ENCODE measurements at places on chromosomes 1 and 21. TPM values are rescaled to one million over a fixed set of nuclear protein-coding genes. Genes with fewer than 3 reads are reported as not detected.

The MPZ gene
- total RNA-seq: 0.35 TPM

- DNase-seq: no peak
Observed at GRCh38 chr1:55120538-55120937, 81.2 kb downstream of the PCSK9 start.

DNA sequence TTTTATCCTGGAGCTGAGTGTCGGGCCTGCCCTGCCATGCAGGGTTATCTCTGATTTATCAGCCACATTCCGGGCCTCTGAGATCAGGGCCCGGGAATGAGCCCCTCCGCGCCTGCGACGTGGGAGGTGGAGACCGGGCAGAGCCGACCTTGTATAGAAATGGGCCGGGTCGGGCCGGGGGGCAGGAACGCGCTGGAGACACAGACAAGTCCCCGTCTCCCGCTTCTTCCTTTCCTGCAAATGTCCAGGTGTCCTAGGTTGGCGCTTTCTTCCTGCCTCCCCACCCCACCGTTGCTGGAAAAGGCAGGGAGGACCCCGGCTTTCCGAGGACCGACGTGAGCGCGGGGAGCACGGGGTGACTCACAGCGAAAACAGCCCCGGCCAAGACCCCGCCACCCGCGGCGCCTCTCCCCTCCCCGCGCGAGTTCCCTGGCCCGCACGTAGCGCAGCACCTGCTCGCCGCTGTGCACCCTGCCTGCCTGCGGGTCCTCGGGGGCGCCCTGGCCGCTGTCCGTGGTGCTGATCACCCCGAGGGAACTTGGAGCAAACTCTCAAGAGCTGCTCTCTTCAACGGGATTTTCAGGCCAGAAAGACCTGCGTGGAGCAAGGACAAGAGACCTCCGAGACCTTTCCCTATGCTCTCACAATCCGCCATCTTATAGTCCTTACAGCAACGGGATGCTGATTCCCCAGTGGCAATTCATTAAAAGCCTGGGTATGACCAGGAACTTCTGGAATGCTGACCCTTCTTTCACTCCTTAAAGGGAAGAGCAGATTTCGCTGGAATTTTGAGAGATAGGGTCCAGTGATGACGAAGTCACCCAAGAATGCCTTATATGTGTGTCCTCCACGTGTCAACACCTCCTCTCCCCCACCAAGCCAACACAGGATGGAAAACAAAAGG lies 475 bp upstream of the NPPB start:
- DNase-seq: peak; percentile 91

The JAM2 gene
- 0.63 TPM for total RNA-seq

GRCh38 chr1:116292929-116293725 lies 79.9 kb upstream of the ATP1A1 start:
- no peak for DNase-seq

- no peak for DNase-seq
Observed at GRCh38 chr21:28487455-28488070, 505.1 kb downstream of the LTN1 start.

DNA sequence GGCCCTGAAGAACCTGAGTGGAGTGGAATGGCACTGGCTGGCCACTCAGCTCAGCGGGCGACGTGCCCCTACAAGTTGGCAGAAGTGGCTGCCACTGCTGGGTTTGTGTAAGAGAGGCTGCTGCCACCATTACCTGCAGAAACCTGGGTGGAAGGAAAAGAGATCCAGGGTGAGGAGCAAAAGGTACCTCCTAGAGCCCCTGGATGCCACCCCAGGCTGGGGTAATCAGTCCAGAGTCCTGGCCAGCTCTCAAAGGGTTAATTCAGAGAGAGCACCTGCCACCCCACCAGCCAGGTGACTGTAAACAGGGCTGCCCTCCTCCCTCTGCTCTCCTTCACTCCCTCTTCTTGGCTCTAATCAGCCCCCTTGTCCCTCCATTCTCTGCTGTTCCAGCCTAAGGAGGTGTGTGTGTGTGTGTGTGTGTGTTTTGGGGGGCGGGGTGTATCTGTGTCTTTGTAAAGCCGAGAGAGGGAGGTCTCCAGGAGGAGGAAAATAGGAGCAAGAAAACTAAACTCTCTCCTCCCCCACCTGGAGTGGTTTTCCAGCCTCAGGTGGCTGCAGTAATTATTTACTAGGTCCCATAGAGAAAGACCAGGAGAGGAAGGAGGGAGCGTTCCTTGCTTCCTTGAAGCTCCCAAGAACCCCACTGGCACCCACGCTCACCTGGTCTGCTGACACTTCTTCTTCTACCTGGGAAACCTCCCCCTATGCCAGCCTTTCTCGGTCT lies 12.6 kb downstream of the TRIM46 start:
- no peak for DNase-seq

DNA sequence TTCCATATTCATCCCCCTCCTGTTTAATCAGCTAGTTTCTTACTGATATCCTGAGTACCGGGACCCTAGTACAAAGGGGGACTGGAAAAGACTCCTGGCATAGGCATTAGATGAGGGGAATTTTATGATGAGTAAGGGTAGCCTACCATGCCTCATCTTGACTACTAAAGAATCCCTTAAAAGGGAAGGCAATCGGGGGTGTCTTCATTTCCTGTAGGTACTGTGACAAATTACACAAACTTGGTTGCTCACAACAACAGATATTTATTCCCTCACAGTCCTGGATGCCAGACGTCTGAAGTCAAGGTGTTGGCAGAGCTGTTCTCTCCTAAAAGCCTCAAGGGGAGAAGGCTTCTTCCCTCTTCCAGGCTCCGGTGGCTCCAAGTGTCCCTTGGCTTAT lies 28.9 kb upstream of the RUNX1 start:
- no peak for DNase-seq

The TMEM240 gene
- total RNA-seq: 8.1 TPM

DNA sequence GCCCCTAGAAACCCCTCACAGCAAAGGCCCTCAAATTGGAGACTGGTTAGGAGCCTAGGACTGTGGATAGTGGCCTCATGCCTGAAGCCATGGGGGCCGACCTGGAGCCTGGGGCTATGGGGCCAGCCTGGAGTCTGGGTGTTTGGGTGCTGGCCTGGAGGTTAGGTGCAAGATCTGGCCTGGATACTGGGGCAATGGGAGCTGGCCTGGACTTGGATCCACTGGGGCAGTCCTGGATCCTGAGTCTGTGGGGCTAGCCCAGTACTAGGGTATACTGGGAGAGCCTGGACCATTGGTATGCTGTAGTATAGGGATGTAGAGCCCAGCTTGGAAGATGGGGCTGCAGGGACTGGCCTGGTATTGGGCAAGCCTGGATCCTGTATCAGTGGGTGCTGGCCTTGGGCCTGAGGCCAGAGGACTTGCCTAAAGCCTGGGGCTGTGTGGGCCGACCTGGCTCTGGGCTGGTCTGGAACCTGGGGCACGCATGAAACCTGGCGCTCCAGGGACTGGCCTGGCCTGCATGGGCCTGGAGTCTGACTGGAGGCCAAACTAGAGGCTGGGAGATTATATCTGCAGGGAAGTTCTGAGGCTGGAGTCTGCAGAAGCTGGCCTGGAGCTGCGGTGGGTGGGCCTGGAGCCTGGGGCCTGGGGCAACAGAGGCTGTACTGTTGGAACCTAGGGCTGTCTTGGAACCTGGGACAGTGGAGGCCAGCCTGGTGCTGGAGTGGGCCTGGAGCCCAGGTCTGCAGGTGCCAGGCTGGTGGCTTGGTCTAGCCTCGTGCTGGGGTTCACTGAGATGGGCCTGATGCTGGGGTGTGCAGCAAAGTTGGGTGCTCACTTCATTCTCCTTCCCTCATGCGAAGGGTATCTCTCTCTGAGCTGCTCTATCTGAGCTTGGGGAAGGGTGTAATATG lies 12.6 kb upstream of the DENND1B start:
- DNase-seq: no peak

DNA sequence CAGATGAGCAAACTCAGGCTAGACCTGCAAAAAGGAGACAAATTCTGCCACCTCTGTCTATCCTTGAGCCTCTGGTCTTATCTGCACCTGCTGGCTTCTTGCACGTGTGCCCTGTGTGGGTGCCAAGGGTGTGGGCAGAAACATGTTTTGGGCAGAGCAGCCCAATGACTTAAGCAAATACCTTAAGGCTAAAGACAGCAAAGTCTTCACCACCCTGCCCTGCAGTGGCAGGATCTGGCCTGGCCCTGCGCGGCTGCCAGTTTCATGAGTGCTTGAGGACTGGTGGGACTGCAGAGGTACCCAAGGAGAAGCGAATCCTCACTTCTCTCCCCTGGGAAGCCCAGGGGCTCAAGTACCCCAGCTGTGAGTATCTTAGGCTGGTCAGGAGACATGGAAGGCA lies 3.8 kb upstream of the SLC26A9 start:
- DNase-seq: no peak

DNA sequence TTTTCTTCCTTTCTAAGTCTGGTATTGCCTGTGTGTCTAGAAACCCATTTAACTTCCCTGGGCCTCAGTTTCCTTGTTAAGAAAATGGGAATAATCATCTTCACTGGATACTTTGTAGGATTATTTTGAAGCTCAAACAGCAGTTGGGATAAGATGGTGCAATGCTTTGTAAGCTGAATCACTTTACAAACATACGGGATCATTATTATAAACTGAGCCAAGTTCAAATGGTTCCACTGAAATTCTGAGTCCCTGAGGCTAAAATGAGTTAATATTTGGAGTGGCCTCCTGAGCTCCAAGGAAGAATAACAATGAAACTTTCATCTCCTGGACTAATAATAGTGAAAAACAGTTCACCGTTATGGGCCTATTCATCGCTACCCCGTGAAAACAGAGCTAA lies 388.0 kb downstream of the PLPP3 start:
- DNase-seq: no peak

DNA sequence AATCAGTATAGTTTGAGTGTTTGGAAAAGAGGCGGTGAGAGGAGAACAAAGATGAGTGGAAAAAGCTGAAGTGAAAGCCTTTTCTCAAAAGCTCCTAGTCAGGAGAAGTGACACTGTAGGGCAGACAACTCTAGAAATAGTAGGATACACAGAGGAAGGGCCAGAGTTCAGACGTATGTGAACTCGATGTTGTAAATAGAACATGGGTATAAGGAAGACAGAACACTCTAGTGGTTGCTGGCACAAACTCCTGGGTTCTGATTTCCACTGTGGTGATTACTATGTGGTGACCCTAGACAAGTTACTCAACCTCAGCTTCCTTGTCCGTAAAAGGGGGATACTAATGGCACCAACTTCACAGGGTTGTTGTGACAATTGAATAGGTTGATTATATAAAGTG lies 30.2 kb upstream of the MGST3 start:
- no peak for DNase-seq

DNA sequence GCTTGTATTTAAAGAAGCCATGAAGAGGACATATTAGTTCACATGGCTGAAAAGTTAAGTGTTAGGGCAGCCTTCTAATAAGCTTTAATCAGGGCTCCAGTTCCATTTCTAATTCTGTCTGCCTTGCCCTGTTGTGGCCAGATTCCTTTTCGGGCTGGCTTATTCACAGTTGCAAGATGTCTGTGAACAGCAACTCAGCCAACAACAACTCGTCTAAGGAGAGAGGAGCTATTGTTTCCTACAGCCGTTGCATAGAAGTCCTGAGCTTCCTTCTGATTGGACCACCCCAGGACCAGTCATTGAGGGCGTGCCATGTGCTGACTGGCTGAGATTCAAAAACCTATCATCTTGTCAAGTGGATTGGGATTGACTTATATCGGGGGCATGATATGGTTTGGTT lies 18.6 kb upstream of the COQ8A start:
- DNase-seq: no peak

DNA sequence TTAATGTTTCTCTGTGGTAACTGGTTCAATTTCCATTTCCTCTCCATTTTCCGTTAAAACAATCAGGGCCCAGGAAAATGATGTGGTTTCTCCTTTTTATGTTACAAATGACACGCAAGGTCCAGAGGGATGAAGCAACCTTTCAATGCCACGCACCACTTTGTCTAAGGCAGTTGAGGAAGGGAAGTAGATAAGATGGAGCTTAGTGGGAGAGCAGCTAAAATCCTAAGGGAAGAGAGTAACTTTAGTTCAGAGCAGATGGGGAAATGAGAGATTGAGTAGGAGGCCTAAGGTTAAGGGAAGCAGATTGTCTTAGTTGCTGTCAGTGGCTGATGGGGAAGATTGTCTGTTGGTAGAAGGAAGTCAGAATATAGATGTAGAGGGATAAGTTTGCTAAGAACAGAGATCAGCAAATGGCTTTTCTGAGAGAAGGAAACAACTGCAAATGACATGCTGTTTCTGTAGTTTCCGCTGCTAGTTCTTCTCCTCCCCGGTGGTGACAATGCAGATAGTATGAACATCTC lies 660 bp downstream of the CD1C start:
- DNase-seq: no peak

DNA sequence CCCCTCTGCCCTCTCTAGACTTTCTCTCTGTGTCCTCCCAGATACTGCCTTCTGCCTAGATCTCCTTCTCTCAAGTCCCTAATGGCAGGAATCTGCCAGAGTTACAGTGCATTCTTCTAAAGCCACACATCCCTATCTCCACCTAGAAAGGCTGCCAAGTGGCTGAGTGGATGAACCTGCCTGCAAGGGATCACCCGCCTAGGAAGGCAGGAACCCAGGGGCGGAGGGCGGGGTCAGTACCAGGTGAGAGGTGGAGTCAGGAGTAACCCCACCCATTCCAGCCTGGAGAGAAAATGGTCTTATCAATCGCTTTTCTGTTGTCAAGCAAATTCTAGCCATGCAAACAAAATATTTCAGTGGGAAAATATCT lies 60.8 kb downstream of the BCAR3 start:
- no peak for DNase-seq

GRCh38 chr1:112714313-112715263 lies 544 bp downstream of the PPM1J start:
- DNase-seq: peak; percentile 36

DNA sequence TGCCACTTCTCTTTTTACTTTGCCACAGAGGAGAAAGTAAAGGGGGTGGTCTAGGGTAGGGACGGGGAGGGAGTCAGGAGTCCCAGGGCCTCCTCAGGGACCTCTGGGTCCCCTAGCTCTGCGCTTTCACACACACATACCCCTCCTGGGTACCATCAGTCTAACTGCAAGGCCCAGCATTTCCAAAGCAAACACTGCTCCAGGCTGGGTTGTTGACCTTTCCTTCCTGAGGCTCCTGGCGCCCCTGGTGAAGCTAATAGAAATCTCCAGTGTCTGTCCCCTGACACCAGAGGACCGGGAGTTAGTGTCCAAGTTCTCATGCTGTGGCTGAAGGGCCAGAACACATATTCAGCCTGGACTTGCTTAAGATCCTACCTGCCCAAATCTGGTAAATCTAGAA lies 3.9 kb downstream of the TMEM63A start:
- no peak for DNase-seq

The IL24 gene
- not detected for total RNA-seq

- no peak for DNase-seq
Observed at GRCh38 chr1:118985640-118986554, 2.2 kb downstream of the TBX15 start.

The ADAMTSL4 gene
- 28.8 TPM for total RNA-seq

GRCh38 chr1:11098931-11099309 lies 749 bp downstream of the EXOSC10 start:
- DNase-seq: no peak

DNA sequence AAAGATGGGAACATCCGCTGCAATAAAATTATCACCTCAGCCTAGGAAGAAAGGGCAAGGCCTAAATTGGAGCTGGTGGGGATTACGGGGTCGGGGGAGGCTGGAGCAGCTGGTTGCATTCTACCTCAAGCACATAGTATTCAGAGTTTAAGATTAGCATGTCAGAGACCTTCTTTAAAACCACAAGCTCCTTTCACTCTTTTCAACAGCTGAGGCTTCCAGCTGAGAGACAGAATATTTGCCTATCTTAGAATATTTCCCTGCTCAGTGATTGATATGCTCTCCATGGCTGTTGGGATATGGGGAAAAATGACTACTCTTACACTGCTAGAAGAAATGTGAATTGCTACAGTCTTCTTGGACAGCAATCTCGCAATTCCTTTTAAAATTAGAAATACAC lies 248.6 kb downstream of the TBX15 start:
- no peak for DNase-seq

All from cardiac muscle cell (in vitro differentiated cells and primary cell).